ENCODE measurements at places on chromosomes 16 and 17. TPM values are rescaled to one million over a fixed set of nuclear protein-coding genes. Genes with fewer than 3 reads are reported as not detected.

The OR2C1 gene
- total RNA-seq, result 0.51 TPM

The ZNF778 gene
- 9.5 TPM for total RNA-seq

- H3K27me3 ChIP-seq, result no peaks in the 10 kb centered on the region
- H3K4me3 ChIP-seq, result no peak overlapping the region
- DNase-seq, result no peak
- no peaks in the 10 kb centered on the region for H3K36me3 ChIP-seq
Observed at GRCh38 chr16:35795361-35796029, 2336.1 kb downstream of the TP53TG3F start.

- no peaks in the 10 kb centered on the region for H3K4me1 ChIP-seq
- peaks cover 4% of the 10 kb centered on the region for H3K36me3 ChIP-seq
- H3K27ac ChIP-seq, result no peak within 1 kb of the TSS
- no peak within 1 kb of the TSS for H3K4me3 ChIP-seq
- no peaks in the 10 kb centered on the region for H3K27me3 ChIP-seq
Observed at GRCh38 chr17:6775871-6776405, at the start of gene FBXO39. Gene FBXO39, plus strand, starts transcription at chr17:6776215. Its CDS starts 3,654 bp downstream, at chr17:6779869.

DNA sequence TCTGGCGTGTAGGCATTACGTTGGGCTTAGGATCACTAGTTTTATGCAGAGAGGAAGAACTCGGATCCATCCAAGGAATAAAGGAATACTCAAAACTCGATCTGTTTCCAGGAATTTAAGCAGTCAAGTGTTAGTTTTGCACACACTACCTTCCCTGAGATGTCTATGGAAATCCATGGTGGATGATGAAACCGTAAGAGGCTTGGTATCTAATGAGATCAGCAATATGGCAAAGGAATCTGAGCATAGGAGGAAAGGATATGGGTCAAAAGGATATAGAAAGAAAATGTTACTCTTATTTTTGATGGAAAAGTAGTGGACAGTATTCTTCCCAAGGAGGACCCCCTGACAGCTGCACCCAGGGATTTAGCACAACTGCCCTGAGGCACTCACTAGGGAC lies 59.6 kb downstream of the SMG6 start:
- peaks cover 5% of the 10 kb centered on the region for H3K4me1 ChIP-seq
- DNase-seq, result no peak
- no peak overlapping the region for H3K27ac ChIP-seq
- H3K27me3 ChIP-seq, result no peaks in the 10 kb centered on the region
- peaks cover 34% of the 10 kb centered on the region for H3K36me3 ChIP-seq
- H3K4me3 ChIP-seq, result no peak overlapping the region

DNA sequence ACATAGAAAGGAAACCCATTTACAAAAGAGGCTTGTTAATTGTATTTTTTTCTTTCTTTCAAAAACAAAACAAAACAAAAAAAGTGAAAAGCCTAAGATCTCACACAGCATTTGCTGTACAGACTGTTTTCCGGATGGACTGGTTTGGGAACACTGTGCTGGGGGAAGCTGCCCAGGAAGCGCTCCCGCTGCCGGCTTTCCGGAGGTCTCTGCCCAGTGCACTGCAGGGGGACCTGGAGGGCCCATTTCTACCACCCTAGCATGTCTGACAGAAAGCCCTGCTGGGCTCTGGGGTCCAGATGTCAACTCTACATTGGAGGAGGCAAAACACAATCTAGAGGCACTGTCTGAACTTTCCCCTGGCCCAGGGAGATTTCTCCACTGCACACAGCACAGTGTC lies 26.3 kb upstream of the CLEC18B start:
- no peak for DNase-seq
- H3K4me1 ChIP-seq, result no peaks in the 10 kb centered on the region
- H3K27ac ChIP-seq, result no peak overlapping the region
- no peaks in the 10 kb centered on the region for H3K27me3 ChIP-seq
- no peak overlapping the region for H3K4me3 ChIP-seq
- peaks cover 9% of the 10 kb centered on the region for H3K36me3 ChIP-seq

The TSPAN10 gene
- 1.1 TPM for total RNA-seq

The PRR15L gene
- total RNA-seq, result 0.26 TPM

DNA sequence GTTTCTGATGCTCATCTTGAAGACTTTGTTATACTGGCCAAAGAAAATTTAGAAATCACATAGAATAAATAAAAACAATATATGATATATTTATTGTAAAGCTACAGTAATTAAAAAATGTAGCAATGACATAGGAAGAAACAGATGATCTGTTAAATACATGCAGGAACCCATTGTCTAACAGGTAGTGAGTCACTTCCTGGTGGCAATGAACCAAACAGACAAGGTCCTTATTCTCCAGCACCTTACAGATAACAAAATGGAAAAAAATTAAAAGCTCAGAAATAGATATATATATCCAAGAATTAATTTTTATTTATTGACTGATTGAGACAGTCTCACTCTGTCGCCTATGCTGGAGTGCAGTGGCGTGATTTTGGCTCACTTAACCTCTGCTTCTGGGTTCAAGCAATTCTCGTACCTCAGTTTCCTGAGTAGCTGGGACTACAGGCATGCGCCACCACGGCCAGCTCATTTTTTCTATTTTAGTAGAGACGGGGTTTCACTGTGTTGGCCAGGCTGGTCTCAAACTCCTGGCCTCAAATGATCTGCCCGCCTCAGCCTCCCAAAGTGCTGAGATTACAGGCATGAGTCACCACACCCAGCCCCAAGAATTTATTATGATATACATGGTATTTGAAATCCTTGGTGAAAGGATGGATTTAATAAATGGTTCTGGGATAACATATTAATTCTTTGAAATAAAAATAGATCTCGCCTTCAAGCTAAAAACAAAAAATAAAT lies 7.5 kb downstream of the NETO2 start:
- no peak overlapping the region for H3K27ac ChIP-seq
- H3K27me3 ChIP-seq, result no peaks in the 10 kb centered on the region
- H3K4me1 ChIP-seq, result no peaks in the 10 kb centered on the region
- H3K36me3 ChIP-seq, result no peaks in the 10 kb centered on the region
- no peak for DNase-seq

DNA sequence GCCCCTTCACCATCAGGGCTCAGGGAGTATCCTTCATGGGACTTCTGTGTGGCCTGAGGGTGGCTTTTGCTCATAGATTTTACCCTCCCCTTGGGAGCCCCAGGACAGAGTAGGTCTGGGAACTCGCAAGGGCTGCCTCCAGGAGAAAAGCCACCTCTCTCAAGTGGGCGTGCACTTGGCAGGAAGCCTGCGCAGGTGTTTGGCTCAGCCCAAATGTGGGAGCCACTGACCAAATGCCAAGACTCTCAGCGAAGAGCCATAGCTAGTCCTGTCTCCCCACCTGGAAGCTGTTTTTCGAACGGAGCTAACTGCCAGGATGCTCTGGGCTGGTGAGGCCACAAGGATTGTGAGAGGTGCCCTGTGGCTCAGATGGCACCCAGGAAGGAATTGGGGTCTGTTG lies 2.0 kb upstream of the HSD17B2 start:
- no peaks in the 10 kb centered on the region for H3K36me3 ChIP-seq
- no peak overlapping the region for H3K27ac ChIP-seq
- H3K4me3 ChIP-seq, result no peak overlapping the region
- peaks cover 9% of the 10 kb centered on the region for H3K27me3 ChIP-seq
- no peaks in the 10 kb centered on the region for H3K4me1 ChIP-seq

- H3K4me3 ChIP-seq, result no peak overlapping the region
- no peaks in the 10 kb centered on the region for H3K27me3 ChIP-seq
- no peak overlapping the region for H3K27ac ChIP-seq
- DNase-seq, result no peak
- no peaks in the 10 kb centered on the region for H3K36me3 ChIP-seq
Observed at GRCh38 chr16:28513484-28514181, 7.0 kb upstream of the IL27 start.

The MLST8 gene
- 31.8 TPM for total RNA-seq

The ARMC7 gene
- 9.9 TPM for total RNA-seq

GRCh38 chr17:68944435-68945035 lies 10.7 kb downstream of the ABCA8 start:
- H3K4me1 ChIP-seq, result no peaks in the 10 kb centered on the region
- no peaks in the 10 kb centered on the region for H3K36me3 ChIP-seq
- no peaks in the 10 kb centered on the region for H3K27me3 ChIP-seq

The CRYBA1 gene
- not detected for total RNA-seq

- peaks cover 20% of the 10 kb centered on the region for H3K4me1 ChIP-seq
- no peak overlapping the region for H3K27ac ChIP-seq
- H3K4me3 ChIP-seq, result no peak overlapping the region
- DNase-seq, result no peak
Observed at GRCh38 chr17:35496451-35497290, 40.8 kb downstream of the SLFN12L start.

- peak overlapping the region; percentile 85 for H3K4me3 ChIP-seq
- H3K27ac ChIP-seq, result peak overlapping the region; percentile 82
- no peaks in the 10 kb centered on the region for H3K27me3 ChIP-seq
- H3K36me3 ChIP-seq, result peaks cover 8% of the 10 kb centered on the region
- H3K4me1 ChIP-seq, result peaks cover 41% of the 10 kb centered on the region
Observed at GRCh38 chr16:48608871-48609651, 919 bp downstream of the N4BP1 start.

The HOXB9 gene
- 0.19 TPM for total RNA-seq

The MT1G gene
- not detected for total RNA-seq

The POLG2 gene
- 51.7 TPM for total RNA-seq

- H3K36me3 ChIP-seq, result no peaks in the 10 kb centered on the region
- no peaks in the 10 kb centered on the region for H3K4me1 ChIP-seq
Observed at GRCh38 chr16:48681520-48681919, 71.5 kb upstream of the N4BP1 start.

DNA sequence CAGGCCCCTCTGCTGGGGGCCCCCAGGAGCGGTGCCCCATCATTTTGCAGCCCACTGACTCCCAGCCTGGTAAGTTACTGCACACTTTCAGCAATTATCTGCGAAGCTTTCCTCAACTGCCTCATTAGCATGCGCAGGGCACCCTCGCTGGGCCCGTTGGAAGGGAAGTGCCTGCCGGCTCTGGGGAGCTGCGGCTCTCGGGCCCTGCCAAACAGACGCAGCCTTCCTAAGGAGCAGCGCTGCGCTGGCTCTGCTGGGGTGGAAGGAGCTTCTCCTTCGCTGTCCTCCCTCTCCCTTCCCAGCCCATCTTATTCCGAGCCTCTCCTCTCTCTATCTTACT lies 71.0 kb downstream of the RBBP6 start:
- no peaks in the 10 kb centered on the region for H3K36me3 ChIP-seq
- no peak overlapping the region for H3K27ac ChIP-seq
- H3K4me3 ChIP-seq, result no peak overlapping the region
- H3K27me3 ChIP-seq, result peaks cover 2% of the 10 kb centered on the region

DNA sequence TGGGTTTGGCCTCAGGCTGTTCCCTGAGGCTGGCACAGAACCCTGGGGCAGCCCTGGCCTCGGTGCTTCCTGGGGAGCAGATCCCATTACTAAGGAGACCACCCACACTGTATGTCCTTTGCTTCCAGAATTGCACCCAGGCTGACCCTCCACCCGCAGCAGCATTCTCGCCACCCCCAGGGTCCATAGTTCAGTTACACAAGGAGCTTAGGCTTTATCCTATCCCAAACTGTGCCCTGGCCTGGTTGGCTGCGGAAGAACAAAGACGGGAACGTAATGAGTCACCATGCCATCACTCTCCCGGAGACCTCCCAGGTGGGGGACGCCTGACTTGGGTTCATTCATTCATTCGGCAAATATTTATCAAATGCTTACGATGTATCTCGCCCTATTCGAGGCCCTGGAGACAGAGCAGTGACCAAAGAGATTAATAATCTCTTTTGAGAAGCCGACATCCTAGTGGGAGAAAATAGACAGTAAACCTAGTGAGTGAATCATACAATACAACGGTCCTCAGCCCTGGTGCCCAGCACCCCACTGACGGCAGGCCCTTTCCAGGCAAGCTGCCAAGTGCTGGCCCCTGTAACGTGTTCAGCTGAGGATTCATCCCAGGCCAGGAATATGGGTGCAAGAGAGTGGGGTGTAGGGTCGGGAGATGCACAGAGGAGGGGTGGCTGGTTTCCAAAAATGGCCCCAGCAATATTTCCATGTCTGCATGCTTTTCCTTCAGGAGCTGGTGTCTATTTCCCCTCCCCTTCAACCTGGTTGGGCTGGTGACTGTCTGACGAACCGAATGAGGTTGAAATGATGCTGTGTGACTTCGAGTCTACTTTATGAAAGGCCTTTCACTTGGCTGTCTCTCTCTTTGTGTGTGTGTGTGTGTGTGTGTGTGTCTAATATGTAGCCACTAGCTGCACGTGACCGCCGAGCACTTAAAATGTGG lies 134.2 kb downstream of the MGAT5B start:
- H3K4me3 ChIP-seq, result no peak overlapping the region
- H3K36me3 ChIP-seq, result no peaks in the 10 kb centered on the region
- H3K27ac ChIP-seq, result no peak overlapping the region
- no peaks in the 10 kb centered on the region for H3K27me3 ChIP-seq
- H3K4me1 ChIP-seq, result peaks cover 14% of the 10 kb centered on the region
- no peak for DNase-seq

The SNN gene
- total RNA-seq, result 22.7 TPM

The EVPLL gene
- total RNA-seq, result not detected

- no peak overlapping the region for H3K27ac ChIP-seq
- H3K4me1 ChIP-seq, result peaks cover 4% of the 10 kb centered on the region
- H3K36me3 ChIP-seq, result no peaks in the 10 kb centered on the region
- no peaks in the 10 kb centered on the region for H3K27me3 ChIP-seq
Observed at GRCh38 chr17:51103050-51103449, 17.6 kb downstream of the SPAG9 start.

DNA sequence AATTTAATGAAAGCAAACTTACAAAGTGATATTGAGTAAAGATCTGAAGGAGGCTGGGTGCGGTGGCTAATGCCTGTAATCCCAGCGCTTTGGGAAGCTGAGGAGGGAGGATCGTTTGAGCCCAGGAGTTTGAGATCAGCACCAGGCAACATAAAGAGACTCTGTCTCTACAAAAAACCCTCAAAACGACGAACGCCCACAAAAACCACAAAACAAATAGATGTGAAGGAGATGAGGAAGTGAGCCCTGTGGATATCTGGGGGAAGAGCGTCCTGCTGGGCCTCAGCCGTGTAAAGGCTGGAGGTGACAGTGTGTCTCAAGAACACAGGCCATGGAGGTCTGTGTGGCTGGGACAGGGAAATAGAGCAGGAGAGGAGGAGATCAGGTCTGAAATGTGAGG lies 68.8 kb downstream of the ITFG1 start:
- no peak overlapping the region for H3K27ac ChIP-seq
- H3K4me1 ChIP-seq, result peaks cover 5% of the 10 kb centered on the region
- peaks cover 6% of the 10 kb centered on the region for H3K36me3 ChIP-seq
- H3K4me3 ChIP-seq, result no peak overlapping the region
- H3K27me3 ChIP-seq, result no peaks in the 10 kb centered on the region

- no peaks in the 10 kb centered on the region for H3K4me1 ChIP-seq
- no peak for DNase-seq
- H3K27me3 ChIP-seq, result peaks cover 79% of the 10 kb centered on the region
- no peaks in the 10 kb centered on the region for H3K36me3 ChIP-seq
- H3K4me3 ChIP-seq, result no peak overlapping the region
Observed at GRCh38 chr17:81810892-81811704, 7.1 kb downstream of the GCGR start.

GRCh38 chr16:53872248-53873221 lies 168.6 kb downstream of the FTO start:
- H3K27me3 ChIP-seq, result no peaks in the 10 kb centered on the region
- H3K4me3 ChIP-seq, result no peak overlapping the region
- H3K27ac ChIP-seq, result no peak overlapping the region
- no peaks in the 10 kb centered on the region for H3K36me3 ChIP-seq

The TMEM238L gene
- total RNA-seq, result not detected

- H3K27ac ChIP-seq, result no peak overlapping the region
- no peak for DNase-seq
- no peak overlapping the region for H3K4me3 ChIP-seq
- no peaks in the 10 kb centered on the region for H3K4me1 ChIP-seq
- peaks cover 10% of the 10 kb centered on the region for H3K27me3 ChIP-seq
Observed at GRCh38 chr16:87607223-87607622, 4.9 kb downstream of the JPH3 start.

- no peak overlapping the region for H3K27ac ChIP-seq
- DNase-seq, result no peak
- H3K36me3 ChIP-seq, result no peaks in the 10 kb centered on the region
- H3K27me3 ChIP-seq, result no peaks in the 10 kb centered on the region
Observed at GRCh38 chr16:86984343-86984742, 332.8 kb downstream of the C16orf95 start.
